ENCODE measurements at places on chromosomes 7 and 10.

GRCh38 chr10:60906411-60906810 is 37.6 kb downstream of the RHOBTB1 start:
- no peak for DNase-seq

GRCh38 chr7:119900996-119901672 is 371.8 kb upstream of the KCND2 start:
- DNase-seq, result no peak

- DNase-seq, result no peak
Observed at GRCh38 chr7:92158660-92159575, 20.0 kb downstream of the LRRD1 start.

- DNase-seq, result no peak
Observed at GRCh38 chr7:140284062-140284461, 107.3 kb upstream of the KDM7A start.

DNA sequence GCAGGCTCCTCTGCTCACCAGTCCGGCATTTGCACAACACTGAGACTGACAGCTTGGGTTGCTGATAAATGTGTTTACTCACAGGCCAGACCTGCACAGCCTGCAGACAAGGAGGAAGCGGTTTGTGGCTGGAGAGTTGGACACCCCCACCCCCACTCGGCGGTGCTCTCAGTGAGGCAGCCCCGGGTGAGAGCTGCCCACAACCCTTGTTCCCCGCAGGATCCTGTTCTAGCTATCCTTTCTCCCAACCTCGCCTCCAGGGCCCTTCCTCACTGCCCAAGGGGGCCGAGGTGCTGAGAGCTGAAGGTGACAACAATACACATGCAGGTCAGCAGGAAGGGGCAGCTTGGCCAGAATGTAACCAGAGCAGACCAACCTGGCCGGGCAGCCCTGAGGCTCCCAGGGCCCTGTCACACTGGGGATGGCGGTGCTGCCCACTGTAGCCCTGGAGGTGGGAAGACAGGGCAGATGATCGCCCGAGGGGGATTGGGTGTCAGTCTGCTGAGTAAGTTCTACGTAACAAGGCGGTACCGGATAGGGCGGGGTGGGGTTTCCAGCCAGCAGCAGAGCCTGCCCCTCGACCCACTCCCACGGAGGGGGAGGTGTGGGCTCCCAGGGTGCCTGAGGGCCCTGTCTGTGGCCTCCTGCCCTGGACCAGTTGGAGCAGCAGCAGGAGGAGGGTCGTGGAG is 2.1 kb upstream of the ADAM8 start:
- DNase-seq, result peak; percentile 65

DNA sequence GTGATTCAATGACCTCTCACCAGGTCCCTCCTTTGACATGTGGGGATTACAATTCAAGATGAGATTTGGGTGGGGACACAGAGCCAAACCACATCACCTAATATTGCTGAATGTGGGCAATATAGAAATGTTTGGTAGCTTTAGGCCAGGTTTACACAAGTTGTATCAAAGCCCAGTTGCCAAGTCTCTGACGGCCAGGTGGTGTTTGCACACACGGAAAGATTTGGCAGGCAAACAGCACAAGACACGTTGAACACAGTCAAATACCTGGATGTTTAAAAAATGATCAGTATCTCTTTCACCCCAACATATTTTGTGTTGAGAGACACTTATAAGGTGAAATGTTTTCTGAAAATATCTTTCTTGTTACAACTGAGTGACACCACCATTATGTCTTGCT is 294.4 kb upstream of the MKI67 start:
- DNase-seq, result no peak

DNA sequence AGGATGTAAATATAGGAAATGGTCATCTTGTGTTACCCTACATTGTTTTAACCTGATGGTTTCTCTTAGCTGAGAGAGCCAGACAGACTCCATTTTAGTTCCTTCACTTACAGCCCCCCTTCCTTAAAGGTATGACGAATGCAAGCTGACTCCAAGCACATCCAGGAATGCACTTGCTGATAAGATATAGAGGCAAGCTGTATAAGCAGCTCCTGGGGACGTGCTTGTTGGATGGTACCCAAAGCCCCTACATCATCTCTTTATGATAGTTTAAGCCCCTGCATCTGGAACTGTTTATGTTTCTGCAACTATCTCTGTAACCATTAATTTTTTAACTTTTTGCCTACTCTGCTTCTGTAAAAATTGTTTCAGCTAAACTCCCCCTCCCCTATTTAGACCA is 41.7 kb downstream of the ZNF25 start:
- DNase-seq, result no peak

GRCh38 chr7:73451780-73452398 is 18.3 kb downstream of the FZD9 start:
- no peak for DNase-seq

GRCh38 chr10:124588736-124589490 is 127.3 kb downstream of the LHPP start:
- no peak for DNase-seq

GRCh38 chr10:3245395-3245794 is 72.8 kb upstream of the PITRM1 start:
- no peak for DNase-seq

DNA sequence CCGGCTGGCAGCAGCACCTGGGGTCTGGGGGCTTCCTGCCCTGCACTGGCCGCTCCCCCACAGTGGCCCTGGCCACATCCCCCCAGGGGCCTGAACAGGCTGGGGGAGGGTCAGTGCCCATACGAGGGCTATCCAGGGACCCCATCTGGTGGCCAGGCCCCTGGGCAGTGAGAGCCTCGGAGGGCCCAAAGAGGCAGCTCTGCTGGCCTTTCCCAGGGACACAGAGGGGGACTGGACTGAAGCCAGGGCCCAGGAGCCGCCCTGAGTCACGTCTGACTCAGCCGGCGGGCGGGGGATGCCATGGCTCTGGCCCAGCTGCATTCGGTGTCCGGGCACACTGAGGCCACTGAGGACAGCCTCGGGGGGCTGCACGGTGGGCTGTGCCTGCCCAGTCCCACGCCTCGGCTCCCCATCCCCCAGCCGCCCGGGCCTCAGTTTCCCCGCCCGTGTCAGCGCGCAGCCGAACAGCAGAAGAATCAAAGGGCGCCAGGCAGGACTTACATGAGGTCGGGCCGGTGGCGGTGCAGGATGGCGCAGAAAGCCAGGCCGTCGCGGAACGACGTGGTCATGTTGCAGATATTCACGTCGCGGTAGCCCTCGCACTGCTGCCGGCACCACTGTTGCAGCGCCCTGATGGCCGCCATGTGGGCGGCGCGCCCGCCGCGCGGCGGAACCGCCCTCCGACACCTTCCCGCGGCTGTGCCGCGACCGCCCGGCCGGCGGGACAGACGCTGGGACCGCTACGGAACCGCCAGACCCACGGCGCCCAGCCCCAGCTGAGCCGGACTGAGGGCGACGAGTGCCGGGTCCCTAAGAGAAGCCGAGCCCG is at the start of gene MICALL2:
TSS of gene MICALL2 (minus strand) at position 788 of the 829 bp plus-strand sequence. CDS start at position 644, 144 bp downstream.
- DNase-seq, result no peak

DNA sequence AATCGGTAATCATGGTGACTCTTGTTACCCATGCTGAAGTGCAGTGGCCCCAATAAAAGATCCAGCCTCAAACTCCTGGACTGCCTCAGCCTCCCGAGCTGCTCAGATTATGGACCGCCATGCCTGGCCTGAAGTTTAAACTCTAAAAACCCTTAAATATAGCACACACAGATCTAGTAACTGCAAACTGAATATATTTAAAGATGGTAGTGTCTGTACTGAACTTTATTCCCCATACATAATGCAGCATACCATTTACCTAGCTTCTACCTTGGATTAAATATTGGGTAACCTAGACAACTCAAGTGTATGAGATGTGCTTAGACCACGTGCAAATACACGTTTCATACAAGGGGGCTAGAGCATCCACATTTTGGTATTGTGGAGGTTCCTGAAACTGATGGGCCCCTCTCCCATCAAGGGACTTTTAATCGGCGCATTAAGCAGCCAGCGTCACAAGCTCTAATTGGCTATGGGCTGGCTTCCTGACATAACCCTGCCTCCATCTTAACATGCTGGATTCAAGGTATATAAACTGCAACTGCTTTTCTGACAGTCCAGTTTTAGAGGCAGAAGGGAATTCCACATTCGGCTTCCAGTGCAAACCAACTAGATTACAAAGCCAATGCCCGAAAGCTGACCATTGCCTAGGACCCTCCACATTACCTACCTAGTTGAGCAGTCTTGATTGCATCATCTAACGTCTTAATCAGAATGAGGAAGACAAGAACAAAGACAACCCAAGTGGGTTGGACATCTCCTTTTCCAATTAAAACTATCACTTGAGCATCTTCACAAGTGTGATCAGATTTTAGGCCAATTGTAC is 13.0 kb downstream of the HNRNPA2B1 start:
- no peak for DNase-seq
